ENCODE measurements at places on chromosomes 3 and 15. TPM values are rescaled to one million over a fixed set of nuclear protein-coding genes. Genes with fewer than 3 reads are reported as not detected.
A peak's percentile ranks its signal among the peaks of the same experiment; 100 is the strongest.

SLC9C1 gene
- total RNA-seq: not detected

- H3K4me1 ChIP-seq: no peaks in the 10 kb centered on the region
- peaks cover 24% of the 10 kb centered on the region for H3K36me3 ChIP-seq
- no peak overlapping the region for H3K4me3 ChIP-seq
- H3K27me3 ChIP-seq: no peaks in the 10 kb centered on the region
These were observed 107.7 kb downstream of the VPS8 start for GRCh38 chr3:184919651-184920050.

DNA sequence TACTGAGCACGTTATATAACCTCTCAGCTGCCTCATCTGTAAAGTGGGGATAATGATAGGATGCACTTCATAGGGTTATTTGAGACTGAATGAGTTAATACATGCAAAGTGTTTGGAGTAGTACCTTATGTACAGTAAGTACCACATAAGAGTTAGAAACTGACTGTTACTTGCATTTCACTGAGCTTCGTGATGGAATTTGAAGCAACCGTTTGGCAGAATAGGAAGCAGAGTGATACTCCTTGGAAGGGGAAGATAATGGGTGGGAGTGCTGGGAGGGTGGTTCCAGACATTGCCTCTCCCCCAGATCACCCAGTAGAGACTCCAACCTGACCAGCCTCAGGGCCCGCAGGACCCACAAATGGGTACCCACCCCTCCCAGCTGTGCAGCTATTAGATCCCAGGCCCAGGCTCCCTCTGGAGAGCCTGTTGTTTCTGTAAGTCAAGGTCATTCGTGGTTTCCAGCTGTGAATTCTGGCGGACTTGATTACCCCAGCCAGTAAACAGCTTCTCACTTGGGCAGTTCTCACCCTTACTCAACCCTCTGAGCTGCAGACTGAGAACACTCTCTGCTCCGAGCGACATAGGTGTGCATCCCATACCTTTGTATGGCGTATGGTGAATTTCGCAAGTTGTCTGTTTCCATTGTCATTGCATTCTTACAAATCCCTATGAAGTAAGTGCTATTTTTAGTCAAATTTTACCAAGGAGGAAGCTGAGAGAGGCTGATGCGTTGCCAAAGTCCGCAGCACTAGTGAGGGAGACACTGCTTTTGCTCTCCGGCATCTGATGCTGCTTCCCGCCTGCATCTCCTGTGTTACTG is 11.1 kb downstream of the ALPK3 start:
- no peaks in the 10 kb centered on the region for H3K36me3 ChIP-seq
- no peak overlapping the region for H3K27ac ChIP-seq
- no peak overlapping the region for H3K4me3 ChIP-seq
- H3K27me3 ChIP-seq: peaks cover 23% of the 10 kb centered on the region
- no peak for DNase-seq
- no peaks in the 10 kb centered on the region for H3K4me1 ChIP-seq

- DNase-seq: peak; percentile 39
- H3K4me1 ChIP-seq: peaks cover 6% of the 10 kb centered on the region
- no peaks in the 10 kb centered on the region for H3K36me3 ChIP-seq
- no peak overlapping the region for H3K27ac ChIP-seq
These were observed 36.9 kb upstream of the TRIM59 start for GRCh38 chr3:160486459-160486869.

- H3K27ac ChIP-seq: no peak overlapping the region
- H3K4me1 ChIP-seq: no peaks in the 10 kb centered on the region
- peaks cover 6% of the 10 kb centered on the region for H3K27me3 ChIP-seq
- no peak for DNase-seq
- H3K4me3 ChIP-seq: no peak overlapping the region
These were observed 135.8 kb downstream of the RPL22L1 start for GRCh38 chr3:170734043-170734734.

- H3K36me3 ChIP-seq: no peaks in the 10 kb centered on the region
- no peak for DNase-seq
- H3K4me1 ChIP-seq: no peaks in the 10 kb centered on the region
- H3K27me3 ChIP-seq: no peaks in the 10 kb centered on the region
These were observed 394.1 kb downstream of the ZBBX start for GRCh38 chr3:166986000-166986399.

EHHADH gene
- 4.9 TPM for total RNA-seq

GRIP2 gene
- not detected for total RNA-seq

CHCHD4 gene
- 18.1 TPM for total RNA-seq

DNA sequence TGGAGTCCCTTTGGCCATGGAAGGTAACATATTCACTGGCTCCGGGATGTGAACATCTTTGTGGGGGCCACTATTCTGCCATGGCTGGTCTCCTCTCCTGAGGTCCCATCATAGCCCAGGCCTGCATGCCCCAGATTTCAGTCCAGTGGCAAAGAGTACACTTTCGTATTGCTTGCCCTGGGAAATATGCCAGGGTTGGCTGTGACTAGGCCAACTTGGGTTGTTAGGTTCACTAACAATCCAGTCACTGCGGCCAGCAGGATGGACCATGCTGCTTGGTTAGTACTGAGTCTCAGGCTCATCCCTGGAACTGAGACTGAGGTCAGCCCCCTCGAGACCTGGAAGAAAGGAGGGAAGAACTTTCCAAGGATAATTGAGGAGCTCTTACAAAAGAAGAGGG is 9.8 kb upstream of the EEFSEC start:
- no peak overlapping the region for H3K4me3 ChIP-seq
- H3K27ac ChIP-seq: no peak overlapping the region
- peaks cover 8% of the 10 kb centered on the region for H3K27me3 ChIP-seq
- no peak for DNase-seq

GRCh38 chr3:46929324-46929723 is 47.2 kb downstream of the CCDC12 start:
- DNase-seq: no peak
- peak overlapping the region; percentile 66 for H3K27ac ChIP-seq
- peaks cover 90% of the 10 kb centered on the region for H3K4me1 ChIP-seq
- H3K27me3 ChIP-seq: no peaks in the 10 kb centered on the region

GRCh38 chr3:179719048-179719734 is 66.4 kb downstream of the USP13 start:
- DNase-seq: no peak
- H3K4me3 ChIP-seq: no peak overlapping the region
- no peak overlapping the region for H3K27ac ChIP-seq
- H3K36me3 ChIP-seq: peaks cover 10% of the 10 kb centered on the region
- no peaks in the 10 kb centered on the region for H3K4me1 ChIP-seq

DNA sequence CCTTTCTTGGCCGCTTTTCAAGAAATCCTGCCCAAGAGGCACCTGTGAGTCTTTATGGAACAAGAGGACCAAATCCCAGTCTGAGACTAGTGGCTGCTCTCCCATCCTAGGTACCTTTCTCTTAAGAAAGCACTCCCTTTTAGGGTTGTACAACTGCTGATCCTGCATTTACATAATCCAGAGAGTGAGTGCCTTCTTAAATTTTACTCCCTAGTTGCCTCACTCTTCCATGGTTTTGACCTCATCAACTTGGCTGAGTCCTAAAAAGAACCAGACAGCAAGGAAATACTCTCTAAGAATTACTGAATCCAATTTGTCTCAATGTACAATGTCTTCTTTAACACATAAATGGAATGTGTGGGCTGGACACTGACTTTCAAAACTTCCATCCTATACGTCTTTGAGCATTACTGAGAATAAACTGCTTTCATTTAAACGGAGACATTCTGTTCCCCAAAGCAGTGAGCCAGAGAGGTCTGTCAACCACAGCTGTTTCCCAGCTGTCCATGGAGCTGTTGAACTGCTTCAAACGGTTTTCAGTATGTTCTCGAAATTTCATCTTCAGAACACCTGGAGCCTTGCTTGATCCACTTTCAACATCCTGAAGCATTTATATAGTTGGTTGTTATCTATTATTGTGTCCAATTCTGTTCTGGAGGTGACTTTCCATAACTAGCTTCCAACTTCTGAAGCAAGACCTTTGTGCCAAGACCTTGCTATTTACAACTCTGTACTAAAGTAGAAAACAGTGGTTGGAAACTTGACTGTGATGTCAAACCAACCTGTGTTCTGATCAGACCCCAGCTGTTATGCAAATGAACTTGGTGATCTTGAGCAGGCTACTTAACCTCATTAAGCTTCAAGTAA is 179.1 kb downstream of the SLC9A9 start:
- H3K36me3 ChIP-seq: no peaks in the 10 kb centered on the region
- H3K27me3 ChIP-seq: no peaks in the 10 kb centered on the region
- no peak overlapping the region for H3K27ac ChIP-seq
- H3K4me1 ChIP-seq: peaks cover 4% of the 10 kb centered on the region

- H3K27ac ChIP-seq: no peak overlapping the region
- no peak overlapping the region for H3K4me3 ChIP-seq
- peaks cover 25% of the 10 kb centered on the region for H3K4me1 ChIP-seq
- H3K27me3 ChIP-seq: no peaks in the 10 kb centered on the region
These were observed 4.7 kb downstream of the TMCC1 start for GRCh38 chr3:129888771-129889170.

TMEM115 gene
- 18.9 TPM for total RNA-seq

DNA sequence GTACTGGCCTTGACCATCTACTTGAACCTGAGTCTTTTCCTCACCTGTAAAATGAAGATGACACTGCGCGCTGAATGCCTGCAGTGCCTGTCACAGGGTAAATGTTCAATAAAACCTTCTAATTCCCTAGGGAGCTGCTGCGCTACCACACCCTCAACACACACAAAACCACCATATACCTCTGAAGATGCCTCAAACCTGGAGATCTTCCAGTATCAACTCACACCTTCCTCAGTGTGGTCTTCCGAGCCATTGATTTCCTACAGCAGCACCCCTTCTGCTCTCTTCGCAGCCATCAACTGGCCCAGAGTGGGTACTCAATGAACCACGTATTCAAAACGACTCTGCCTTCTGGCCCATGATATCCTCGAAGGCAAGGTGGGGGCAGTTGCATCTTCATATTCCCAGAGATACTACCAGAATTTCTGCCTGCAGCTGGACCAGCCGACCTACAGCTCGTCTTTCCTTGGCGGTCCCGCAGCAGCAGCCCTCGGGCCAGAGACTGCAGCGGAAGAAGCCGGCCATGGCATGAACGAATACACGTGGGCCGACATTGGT is 695 bp downstream of the RPL32 start:
- DNase-seq: no peak
- H3K4me3 ChIP-seq: peak overlapping the region; percentile 96
- peaks cover 54% of the 10 kb centered on the region for H3K36me3 ChIP-seq
- H3K4me1 ChIP-seq: peaks cover 54% of the 10 kb centered on the region
- peaks cover 2% of the 10 kb centered on the region for H3K27me3 ChIP-seq

DNA sequence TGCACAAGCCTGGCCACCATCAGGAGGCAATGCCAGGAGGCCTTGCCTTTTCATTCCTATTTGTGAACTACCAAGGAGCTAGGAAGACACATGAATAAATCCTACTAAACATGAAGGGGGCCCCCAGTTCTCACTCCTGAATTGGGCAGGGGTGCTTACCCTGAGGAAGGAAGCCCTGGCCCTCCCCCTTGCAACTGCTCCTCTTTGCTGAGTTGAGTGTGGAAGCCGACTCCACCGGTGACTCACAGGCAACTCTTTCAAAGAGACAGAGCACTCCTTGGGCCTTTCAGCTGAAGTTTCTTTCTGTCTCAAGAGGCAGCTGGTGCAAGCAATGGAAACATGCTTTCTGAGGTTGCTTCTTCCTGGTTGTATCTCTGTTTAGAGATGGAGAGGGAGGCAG is 1.7 kb downstream of the GABRG3 start:
- H3K36me3 ChIP-seq: no peaks in the 10 kb centered on the region
- no peak for DNase-seq

GOLGA8Q gene
- 5.5 TPM for total RNA-seq

NRROS gene
- 39.9 TPM for total RNA-seq

ZDHHC23 gene
- 2.1 TPM for total RNA-seq
